Neural crest cell (in vitro differentiated cells): ENCODE measurements at places on chromosomes 6 and 20. TPM values are rescaled to one million over a fixed set of nuclear protein-coding genes. Genes with fewer than 3 reads are reported as not detected.
A peak's percentile ranks its signal among the peaks of the same experiment; 100 is the strongest.

The GLP1R gene
- total RNA-seq = 0.65 and 0.89 TPM in 2 replicates

The OR12D3 gene
- total RNA-seq = not detected in 2 replicates

The SLPI gene
- not detected in 2 replicates for total RNA-seq

The GSTA3 gene
- total RNA-seq = not detected in 2 replicates

The ECI2 gene
- 52.7 and 59.7 TPM in 2 replicates for total RNA-seq

The ZSCAN23 gene
- total RNA-seq = 11.8 and 12.5 TPM in 2 replicates

The SLC16A10 gene
- 5.6 and 6.2 TPM in 2 replicates for total RNA-seq

The WFDC5 gene
- not detected in 2 replicates for total RNA-seq

The CTAGE9 gene
- total RNA-seq = not detected in 2 replicates

The PLCB1 gene
- total RNA-seq = 10.7 and 13.7 TPM in 2 replicates

GRCh38 chr6:160048471-160048870 is 73.1 kb upstream of the SLC22A1 start:
- no peak for DNase-seq

DNA sequence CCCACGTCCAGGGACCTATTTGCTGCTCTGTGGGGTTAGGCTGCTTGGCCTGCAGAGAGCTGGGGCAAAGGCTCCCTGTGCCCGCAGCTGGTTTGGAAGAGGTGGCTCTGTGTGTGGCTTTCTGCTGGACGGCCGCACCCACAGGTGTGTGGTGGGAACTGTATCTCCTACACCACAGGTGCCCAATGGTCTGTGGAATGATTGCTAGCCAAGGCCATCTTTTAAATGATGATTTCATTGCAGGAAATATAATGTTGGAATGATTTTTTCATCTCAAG is 178.4 kb downstream of the DLL1 start:
- no peak for DNase-seq

DNA sequence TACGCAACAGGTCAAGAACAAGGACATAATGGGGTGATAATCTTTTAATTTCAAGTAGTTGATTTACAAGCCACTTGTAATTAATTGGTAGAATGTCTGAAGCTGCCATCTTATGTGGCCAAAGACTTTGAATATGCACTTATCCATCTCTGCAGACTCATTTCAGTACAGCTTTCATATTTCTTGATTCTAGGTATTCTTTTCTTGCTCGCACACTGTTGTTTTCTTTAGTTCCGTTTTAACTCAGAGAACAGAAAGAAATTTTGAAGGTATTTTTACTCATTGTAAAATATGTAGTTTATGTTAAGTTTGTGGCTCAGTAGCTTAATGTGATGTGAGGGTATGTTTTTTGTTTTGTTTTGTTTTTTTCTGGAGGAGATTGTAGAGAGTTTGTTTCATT is 73.9 kb downstream of the UBR2 start:
- DNase-seq = no peak

GRCh38 chr20:47501116-47501481 is 588 bp upstream of the NCOA3 start:
- DNase-seq = no peak

- no peak for DNase-seq
These were observed 65.6 kb downstream of the TULP4 start for GRCh38 chr6:158377860-158378259.

- DNase-seq = no peak
These were observed 250.0 kb downstream of the LRFN2 start for GRCh38 chr6:40336940-40337760.

DNA sequence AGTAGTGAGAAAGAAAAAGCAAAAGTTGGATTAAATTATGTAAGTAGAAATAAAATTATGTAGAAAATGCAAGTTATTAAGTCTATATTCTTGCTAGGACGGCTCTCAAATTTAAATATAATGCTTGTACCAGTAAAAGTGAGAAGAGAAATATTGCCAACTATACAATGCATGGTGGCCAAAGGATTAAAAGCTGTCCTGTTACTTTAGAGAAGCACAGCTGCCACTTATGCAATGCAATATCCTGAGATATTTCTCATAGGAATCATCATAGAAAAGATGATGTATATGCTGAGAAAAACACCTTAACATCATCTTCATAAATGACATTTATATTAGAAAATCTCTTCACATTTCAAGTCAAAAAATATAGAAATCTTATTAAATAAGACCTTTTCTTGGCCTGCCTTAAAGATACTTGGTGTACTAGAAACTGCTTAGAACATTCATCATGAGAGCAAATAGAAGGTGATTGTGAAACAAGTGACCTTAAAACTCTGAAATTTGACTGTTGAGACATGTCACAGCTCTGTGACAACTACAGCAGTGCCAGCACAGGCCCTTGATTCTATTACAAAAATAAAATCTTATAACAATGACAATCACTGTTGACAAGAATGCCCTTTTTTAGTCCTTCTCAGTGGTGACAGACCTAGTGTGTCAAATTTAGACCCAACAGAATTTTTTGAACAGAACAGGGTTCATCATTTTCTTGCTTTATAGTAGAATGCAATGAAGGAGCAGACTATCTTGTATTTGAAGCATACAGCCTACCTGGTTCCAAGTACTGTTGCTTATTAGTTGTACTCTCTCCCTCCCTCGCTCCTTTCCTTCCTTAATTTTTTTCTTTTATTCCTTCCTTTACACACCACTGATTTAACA is 173.1 kb downstream of the CLVS2 start:
- no peak for DNase-seq

DNA sequence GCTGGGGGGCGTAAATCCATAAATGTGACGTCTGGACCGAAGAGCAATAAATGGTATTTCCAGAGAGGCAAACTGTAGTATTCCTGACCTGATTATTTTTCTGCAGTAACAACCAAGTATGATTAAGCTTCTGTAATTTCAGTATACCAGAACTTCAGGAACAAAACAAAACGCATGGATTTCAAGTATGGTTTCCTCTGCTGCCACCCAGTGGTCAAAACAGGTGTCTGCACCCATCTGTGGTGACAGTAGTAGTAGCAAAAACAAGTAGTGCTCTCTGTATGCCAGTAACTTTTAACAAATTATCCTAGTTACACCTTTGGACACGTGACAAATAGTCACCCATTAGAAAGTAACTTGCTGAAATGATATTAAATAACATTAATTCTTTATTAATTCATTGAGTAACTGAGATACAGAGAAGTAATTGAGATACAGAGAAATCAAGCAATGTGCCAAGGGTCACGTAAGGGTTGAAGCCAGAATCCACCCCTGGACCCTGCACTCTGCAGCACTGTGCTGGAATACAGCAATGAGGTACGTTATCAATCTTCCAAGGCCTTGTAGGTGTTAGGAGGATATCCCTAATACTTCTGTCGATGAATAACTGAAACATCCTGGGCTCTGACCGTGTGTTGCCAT is 7.9 kb downstream of the CALHM4 start:
- peak; percentile 70 for DNase-seq

GRCh38 chr6:63573899-63574553 is 1.7 kb downstream of the LOC128125822 start:
- DNase-seq = peak; percentile 45

- no peak for DNase-seq
These were observed 55.1 kb downstream of the MYLK4 start for GRCh38 chr6:2695454-2696095.

DNA sequence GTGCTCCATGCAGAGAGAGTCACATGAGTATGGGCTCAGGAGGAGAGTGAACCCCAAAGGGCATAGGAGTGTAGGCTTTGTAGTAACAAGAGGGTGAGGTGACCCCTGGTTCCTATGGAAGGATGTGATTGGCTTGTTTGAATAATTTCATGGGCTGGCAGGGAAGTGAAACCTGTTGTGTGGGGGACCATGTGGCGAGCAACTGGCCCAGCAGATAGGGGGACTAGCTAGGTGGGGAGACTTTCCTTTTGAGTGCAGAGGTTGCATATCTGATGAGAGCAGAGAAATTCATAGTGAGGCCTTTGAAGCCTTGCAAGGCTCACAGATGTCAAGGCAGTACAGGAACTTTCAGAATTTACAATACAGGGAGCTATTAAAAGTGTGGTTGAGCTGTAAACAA is 247.9 kb upstream of the SLC35B3 start:
- DNase-seq = no peak

DNA sequence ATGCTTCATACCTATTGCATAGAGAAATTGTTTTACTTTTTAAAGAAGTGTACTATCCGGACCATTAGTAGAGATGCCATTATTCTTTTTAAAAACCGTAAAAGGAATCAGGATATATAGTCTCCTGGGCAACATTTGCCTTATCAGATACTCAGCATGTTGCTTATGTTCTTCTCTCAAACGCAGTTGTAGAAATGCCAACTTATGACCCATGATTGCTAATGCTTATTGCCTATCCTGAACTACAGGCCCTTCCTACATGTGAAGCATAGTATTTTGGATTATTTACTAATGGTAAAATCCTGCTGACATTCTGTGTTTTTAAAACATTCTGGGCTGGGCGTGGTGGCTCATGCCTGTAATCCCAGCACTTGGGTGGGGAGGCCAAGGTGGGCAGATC is 99.5 kb downstream of the FOXO3 start:
- no peak for DNase-seq

DNA sequence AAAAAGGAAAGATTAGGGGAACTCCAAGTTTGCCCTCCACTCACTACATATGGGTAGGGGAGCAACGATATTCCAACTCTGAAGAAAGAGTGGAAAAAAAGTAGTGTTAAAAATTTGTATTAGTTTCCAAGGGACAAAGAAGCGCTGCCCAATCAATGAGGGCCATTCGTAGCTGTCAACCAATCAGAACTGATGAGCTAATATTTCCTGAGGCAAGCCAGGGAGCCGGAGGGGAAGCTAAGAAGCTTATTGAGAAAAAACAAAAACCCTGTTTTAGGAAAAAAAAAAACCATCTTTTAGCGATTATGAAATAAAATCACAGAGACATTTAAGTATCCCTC is 59.5 kb downstream of the TRIM38 start:
- DNase-seq = peak; percentile 28

DNA sequence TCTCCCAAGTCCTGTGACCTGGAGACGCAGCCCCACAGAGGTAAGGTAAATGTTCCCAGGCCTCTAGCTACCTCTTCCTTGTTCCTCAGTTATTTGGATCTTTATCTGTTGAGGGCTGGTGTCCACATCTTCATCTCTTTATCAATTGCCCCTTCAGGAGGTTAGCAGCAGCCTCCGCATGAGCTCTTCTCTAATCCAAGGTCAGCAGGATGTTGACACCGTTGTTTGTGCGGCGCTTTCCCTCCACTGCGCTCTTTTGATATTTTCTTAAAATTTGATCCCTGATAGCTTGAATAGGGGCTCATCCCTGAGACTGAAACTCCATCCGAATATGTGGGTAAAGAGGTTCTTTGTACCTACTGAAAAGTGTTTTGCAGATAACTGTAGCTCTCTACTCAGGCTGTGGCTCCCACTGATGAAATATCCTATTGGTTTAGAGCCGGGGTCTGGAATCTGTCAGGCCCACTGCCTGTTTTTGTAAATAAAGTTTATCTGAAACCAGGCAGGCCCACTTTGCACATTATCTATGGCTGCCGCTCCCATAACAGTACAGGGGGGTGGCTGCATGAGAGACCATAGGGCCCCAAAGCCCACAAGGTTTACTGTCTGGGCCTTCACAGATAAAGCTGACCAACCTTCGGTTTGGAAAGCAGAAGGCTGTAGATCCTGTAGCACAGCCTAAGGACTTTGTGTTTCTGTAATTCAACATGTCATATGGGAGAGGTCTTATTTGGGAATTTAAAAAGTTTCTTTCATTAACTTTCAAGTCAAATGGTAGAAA is 362.6 kb downstream of the QKI start:
- no peak for DNase-seq

DNA sequence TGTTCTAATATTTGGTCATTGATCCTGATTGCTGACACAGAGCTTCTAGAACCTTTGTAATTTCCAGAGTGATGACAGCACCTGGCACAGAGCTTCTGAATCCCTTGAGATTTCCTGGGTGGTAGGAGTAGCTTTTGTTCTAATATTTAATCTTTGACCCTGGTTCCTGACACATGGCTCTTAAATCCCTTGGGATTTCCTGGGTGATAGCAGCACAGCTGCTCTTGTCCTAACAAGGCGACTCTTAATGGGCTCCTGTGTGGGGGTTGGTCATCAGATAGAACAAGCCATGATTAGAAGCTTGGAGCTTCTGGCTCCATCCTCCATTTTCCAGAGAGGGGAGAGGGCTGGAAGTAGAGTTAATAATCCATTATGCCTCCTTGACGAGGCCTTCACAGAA is 18.4 kb downstream of the GMPR start:
- no peak for DNase-seq

DNA sequence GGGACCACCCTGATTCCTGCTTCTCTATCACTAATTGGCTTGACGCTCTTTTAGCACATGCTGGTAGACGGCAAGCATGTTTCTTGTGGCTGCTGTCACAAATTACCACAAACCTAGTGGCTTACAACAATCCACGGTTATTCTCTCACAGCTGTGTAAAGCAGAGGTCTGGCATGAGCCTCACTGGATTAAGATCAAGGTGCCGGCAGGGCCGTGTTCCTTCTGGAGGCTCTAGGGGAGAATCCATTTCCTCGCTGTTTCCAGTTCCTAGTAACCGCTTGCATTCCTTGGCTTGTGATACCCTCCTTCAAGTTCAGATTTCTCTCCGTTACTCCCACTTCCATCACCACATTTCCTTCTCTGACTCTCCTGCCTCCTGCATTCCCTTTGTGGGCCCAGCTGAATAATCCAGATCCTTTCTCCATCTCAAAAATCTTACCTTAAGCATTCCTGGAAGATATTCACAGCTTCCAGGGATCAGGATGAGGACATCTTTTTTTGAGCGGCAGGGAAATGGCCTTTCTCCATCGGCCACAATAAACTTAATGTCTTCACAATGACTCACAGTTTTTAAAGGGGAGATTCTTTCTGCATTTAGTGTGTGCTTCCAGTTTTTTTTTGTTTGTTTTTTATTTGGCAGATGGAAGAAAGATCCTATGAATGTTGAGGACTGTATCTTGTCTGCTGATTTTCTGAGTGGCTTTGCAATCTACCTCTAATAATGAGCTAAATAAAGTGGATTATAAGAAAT is 39.9 kb downstream of the BMP6 start:
- DNase-seq = no peak

DNA sequence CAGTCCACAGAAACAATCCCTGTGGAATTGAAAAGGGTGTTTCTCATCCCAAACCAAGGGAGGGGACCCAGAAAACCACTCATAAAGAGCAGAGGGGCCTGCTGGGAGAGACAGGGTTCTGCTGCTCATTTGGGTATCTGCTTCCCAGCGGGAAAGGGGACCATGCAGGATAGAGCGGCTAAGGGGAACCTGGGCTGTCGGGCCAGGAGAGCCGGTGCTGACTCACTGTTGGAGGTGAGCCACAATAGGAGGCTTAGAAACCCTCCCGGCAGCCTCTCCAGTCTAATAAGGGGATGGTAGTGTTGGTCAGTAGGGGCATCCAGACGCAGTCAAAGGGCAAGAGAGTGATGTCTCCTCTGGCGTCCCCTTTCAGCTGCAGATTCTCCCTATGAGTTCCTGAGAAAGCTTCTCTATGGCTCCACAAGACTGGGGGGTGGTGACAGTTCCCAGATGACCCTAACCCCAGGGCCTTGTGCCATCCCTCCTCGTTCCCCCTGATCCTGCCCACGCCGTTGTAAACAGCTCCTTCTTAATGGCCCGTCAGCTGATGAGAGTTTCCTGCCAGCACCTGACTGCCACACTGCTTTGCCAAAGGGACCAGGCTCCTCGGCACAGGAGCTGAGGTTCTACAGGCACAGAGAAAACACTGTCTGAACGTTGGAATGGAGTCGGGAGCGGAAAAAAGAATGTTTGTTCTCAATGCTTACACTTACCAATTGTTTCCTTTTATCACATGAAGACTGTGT is 646.1 kb upstream of the DEFB115 start:
- DNase-seq = no peak
